ENCODE measurements at places on chromosomes 6 and 20.

- DNase-seq, result peak; percentile 56
These were observed 21.6 kb downstream of the DSE start for GRCh38 chr6:116392132-116393013.

DNA sequence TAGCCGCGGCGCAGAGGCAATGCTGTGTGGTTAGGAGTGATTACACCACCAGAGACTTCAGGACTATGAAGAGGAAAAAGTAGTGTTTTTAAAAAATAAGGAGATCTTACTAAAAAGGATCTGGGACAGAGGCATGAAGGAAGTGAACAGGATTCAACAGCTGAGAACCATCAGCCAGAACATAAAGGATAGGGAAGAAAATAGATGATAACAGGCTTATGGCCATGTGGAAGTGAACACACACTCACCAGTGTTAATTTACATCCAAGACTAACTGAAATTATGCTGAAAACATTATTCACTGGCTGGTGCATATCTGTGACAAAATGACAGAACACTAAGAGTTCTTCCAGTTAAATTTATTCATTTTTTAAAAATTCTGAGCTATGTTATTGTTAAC, 47.5 kb upstream of the BCLAF1 start:
- no peak for DNase-seq

GRCh38 chr6:17703256-17703694, 3.5 kb downstream of the NUP153 start:
- peak; percentile 38 for DNase-seq

DNA sequence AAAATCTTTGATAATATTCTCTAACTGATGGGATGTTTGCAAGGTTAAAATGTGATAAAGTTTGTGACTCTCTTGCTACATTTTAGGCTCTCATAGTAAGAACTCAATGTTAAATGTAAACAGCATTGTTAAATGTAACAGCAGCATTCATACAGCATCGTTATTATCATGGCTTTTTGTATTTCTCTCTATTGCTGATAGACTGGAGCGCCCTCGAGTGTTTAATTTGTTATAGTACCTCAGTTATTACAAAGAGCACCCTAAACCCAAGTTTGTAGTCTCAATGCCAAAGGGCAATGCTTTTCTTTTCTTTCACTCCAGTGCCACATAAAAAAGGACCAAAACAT, 14.9 kb upstream of the TTPAL start:
- DNase-seq, result peak; percentile 13

GRCh38 chr20:33284284-33284683, 1.3 kb downstream of the BPIFB1 start:
- DNase-seq, result no peak

DNA sequence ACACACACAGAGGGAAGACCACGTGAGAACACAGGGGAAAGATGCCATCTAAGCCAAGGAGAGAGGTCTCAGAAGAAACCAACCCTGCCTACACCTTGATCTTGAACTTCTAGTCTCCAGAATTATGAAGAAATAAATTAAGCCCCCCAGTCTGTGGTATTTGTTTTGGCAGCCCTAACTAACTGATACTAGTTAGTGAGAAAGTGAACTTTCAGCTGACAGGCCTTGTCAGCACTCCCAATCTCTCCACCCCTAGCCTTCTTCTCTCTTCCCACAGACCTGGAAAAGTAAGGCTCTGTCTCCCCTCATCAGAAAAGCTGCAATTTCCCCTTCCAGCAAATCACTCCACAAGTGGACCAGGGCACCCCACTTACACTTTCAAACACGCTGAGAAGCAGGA, 108.6 kb upstream of the CDYL start:
- no peak for DNase-seq

DNA sequence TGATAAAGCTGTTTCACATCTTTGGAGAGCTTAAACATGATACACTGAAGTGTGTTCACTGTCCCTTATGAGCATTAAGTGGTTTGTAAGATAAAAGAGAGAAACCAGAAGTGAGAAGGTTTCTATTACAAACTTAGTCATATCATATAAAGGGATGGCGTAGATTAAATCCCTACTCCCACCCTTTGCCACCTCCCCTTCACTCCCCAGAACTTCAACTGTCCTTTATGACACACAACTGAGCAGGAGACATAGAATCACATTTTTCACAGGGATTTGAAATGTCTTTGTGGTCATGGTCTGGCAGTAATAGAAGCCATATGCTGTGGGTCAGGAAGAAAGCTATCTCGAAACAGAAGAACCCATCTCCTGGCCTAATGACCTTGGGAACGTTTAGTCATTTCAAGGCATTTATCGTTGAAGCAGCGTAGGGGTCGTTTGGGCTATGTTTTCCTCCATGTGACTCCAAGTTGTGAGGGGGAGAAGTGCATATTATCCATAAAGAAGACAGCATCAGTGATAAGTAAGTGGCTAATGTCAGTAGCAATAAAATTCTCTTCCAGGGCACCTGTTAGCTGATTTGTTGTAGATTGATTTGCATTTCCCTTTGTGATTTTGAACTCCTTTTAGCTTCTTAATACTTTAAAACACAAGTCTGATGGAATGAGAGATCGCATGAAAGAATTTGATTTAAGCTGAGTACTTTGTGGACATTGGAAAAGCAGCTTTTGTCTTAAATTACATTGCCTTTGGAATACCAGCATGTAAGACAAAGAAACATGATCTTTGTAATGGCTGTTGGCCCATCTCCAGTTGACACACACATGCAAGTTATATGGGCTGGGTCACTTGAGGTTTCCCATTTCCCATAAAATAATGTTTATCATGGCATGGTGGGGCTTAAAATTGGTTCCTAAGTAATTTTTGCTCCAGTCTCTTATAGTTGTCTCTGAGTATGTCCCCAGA, 501.5 kb upstream of the FLRT3 start:
- DNase-seq, result peak; percentile 49

DNA sequence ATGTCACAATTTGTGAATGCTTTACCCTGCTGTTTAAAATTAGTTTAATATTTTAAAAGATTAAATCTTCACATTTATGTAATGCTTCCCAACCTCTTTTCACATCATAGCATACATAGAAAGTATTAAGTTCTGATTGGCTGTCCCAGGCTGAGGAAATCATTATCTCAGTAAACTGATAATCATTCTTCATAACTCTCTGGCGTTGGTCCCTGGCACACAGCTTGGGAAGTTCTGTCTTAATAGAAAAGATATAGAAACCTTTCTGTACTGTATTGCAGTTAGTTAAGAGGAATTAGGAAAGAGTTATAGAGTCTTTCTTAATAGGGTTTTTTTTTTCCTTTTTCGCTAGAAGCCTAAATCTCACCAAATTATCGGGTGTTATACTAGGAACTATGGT, 85.4 kb downstream of the CBFA2T2 start:
- DNase-seq, result peak; percentile 38

- DNase-seq, result no peak
These were observed 599.1 kb downstream of the MEI4 start for GRCh38 chr6:78251931-78252330.

DNA sequence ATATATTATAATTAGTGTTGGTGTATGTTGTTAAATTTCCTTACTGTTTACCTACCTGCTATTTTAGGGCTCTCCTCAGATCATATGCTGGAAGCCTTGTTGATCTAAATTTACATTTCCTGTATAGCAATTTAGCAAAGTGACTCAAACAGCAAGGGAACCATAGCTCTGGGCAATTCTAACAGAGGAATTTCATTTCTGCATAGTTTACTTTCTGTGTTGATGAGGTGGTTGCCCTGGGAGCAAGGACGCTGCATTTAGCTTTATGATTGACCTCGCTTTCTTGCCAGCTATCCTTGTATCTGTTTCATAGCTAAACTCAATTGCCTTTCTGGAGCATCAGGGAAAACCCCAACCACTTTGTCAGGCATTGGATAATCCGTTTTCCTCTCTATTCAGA, 810.8 kb downstream of the GRIK2 start:
- peak; percentile 2 for DNase-seq

DNA sequence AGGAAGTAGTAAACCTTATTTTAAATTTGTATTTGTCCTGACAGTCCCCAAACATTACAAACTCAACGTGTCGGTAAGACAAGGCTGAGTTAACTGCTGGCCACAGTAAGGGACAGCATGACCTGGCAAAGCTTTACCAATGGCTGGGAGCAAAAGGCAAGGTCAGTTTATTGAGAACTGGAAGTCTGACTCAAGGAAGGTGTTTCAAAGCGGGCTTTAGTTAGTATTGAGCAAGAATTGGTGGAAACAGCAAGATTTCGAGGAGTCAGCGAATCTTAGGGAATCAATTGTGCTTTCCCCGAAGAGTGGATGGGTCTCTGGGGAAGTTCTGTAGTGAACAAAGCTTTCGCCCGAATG, 885 bp upstream of the GZF1 start:
- no peak for DNase-seq

GRCh38 chr6:1605893-1606779, 3.6 kb upstream of the FOXC1 start:
- no peak for DNase-seq

DNA sequence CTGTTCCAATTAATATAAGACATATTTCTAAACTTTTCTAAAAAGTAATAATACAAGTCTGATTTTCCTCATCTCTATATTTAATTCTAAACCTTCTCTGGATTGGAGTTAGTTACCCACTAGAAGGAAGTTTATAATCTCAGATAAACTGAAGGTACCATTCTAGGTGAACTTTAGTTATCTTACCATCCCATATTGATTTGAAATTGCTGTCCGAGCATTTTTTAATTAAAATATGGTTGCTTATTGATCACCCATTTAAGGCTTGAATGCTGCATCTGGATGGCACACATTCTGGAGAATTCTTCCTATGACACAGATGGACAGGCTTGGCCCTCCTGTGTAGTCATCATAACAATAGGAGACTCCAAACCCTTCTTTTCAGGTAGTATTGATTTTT, 8.0 kb downstream of the RNF182 start:
- no peak for DNase-seq

GRCh38 chr6:72464791-72465691, 156.8 kb upstream of the KCNQ5 start:
- no peak for DNase-seq

DNA sequence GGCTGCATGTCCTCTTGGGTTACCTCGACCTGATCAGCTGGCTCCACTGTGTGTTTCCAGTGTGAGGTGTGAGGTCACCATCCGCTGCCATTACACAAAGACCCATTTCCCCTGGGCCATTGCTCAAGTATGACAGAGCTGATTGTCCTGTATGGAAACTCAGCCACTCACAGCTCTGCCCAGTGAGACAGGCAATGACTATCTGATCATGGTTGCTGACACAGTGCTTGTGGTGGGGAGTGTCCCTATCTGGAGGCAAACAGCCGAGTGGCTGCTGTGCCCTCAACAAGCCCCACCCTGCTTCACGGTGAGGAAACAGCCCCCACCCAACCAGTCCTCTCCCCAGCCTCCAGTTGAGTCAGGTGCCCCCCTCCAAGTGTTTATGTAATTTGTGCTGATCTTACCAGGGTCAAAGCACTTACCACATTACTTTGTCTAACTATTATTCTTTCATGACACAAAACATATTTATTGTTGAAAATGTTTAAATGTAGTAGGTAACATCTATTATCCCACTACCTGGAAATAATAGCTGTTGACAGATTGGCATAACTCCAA, 11.7 kb upstream of the MAPK13 start:
- DNase-seq, result no peak

DNA sequence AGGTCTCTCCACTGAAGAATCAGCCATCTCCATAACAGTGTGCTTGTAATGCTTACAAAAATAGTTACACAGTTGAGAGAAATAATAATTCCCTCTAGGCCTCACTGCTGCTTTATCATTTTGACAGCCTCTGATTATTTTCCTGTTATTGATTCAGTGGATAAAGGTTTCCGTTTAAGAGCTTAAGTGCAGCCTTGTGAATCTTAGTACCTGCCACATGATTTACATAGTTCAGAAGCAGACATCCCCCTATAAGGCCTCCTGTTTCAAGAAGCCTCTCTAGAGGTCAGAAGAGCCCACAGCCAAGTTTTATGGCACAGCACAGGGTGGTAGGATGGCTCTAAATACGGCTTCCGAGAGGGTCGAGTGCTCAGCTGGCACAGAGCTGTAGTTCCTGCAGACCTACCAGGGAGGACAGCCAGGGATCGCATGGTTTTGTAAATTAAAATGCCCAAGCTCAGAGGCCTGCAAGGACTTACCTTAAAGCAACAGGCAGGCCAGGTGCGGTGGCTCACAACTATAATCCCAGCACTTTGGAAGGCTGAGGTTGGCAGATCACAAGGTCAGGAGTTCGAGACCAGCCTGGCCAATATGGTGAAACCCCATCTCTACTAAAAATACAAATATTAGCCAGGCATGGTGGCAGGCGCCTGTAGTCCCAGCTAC, 17.6 kb upstream of the PYGB start:
- no peak for DNase-seq

DNA sequence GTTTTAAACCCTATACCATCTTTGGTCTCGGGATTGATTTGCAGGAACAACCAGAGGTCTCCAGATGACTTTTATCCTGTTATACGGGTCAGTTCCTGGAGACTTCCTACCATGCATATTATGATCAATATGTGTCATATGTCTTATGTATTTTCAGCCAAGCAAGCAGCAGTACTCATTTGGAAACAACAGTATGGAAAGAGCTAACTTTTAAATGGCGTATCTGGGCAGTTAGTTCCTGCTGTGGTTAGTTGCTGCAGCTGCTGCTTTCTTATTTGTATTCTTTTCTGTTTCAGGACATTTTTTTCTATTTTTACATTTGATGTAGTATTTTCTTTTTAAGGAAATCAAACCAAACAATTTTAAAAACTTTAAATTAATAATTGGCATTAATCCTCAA, 207.5 kb downstream of the MANEA start:
- no peak for DNase-seq

All from muscle of leg (tissue), 16 donors.